Activated CD8-positive, alpha-beta memory T cell treated with anti-CD3 and anti-CD28 coated beads for 24 hours (primary cell): ENCODE measurements at places on chromosomes 6 and 20.

- no peak for DNase-seq
Measured at GRCh38 chr20:54028276-54029011, 42.0 kb downstream of the BCAS1 start.

DNA sequence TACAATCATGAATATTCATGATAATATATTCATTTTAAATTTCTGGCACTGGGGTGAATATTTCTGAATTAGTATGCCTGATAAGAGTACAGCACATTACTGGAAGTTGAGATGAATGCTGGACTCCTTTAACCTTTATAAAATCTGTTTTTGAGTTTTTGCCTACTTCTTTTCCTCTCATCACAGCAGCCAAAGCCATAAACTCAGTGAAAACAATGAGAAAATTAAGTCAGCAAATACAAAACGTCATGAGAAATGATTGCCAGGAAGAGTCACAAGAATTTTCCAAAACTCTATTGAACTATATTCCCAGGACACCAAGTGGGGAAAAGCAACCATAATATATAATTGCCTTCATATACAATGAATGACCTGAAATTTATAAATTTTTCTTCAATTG, 837.6 kb downstream of the TBC1D32 start:
- no peak for DNase-seq

- DNase-seq, result no peak
Measured at GRCh38 chr6:130296854-130297253, 69.0 kb upstream of the TMEM200A start.

GRCh38 chr20:52033313-52033712, 158.3 kb downstream of the ZFP64 start:
- DNase-seq, result no peak

DNA sequence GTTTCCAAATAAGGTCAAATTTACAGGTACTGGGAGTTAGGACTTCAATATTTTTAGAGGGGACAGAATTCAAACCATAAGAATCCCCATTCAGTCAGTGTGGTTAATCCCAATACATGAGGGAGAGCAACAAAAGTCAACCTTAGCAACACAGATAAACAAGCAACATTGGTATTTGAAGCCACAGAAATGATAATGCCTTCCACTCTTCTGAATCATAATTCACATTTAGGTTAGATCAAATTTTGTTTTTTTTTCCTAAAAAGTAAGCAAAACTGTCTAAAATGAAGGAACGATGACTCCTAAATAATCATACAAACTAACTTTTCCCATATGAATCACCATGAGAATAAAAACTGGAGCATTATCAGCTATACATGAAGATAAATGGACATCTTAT, 246.0 kb upstream of the TENT5A start:
- DNase-seq, result no peak

DNA sequence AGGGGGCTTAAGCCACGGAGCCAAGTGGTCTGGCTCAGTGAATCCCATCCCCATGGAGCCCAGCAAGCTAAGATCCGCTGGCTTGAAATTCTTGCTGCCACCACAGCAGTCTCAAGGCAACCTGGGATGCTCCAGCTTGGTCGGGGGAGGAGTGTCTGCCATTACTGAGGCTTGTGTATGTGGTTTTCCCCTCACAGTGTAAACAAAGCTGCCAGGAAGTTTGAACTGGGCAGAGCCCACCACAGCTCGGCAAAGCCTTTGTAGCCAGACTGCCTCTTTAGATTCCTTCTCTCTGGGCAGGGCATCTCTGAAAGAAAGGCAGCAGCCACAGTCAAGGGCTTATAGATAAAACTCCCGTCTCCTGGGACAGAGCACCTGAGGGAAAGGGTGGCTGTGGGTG, 25.5 kb upstream of the IL20RA start:
- DNase-seq, result no peak

DNA sequence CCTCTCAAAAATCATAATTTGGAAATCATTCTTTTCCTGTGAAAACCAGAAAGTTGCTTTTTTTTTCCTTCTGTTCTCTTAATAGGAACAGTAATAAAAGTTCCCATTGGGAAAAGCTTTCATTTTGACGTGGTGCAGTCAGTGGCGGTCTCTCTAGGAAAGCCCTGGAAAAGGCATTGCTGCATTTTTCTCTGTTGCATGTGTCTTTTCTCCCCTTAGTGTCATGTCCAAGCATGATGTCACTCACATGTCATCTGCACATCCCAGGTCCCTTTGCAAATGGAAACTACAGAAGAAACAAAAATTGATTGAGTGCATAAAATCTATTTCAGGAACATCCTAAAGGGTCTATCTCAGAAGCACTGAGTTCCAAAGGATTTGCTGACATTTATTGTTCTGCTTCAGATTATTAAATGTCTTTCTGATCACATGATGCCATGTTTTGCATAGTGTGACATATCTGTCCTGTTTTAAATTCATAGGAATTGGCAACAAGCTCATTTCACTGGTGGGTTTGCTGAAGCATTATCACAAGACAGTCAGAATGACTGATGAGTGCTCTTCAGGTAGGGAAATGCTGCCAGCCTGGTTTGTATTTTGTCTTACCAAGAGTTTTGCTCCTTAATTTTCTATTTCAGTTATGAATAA, 208.7 kb downstream of the SOX4 start:
- DNase-seq, result no peak

DNA sequence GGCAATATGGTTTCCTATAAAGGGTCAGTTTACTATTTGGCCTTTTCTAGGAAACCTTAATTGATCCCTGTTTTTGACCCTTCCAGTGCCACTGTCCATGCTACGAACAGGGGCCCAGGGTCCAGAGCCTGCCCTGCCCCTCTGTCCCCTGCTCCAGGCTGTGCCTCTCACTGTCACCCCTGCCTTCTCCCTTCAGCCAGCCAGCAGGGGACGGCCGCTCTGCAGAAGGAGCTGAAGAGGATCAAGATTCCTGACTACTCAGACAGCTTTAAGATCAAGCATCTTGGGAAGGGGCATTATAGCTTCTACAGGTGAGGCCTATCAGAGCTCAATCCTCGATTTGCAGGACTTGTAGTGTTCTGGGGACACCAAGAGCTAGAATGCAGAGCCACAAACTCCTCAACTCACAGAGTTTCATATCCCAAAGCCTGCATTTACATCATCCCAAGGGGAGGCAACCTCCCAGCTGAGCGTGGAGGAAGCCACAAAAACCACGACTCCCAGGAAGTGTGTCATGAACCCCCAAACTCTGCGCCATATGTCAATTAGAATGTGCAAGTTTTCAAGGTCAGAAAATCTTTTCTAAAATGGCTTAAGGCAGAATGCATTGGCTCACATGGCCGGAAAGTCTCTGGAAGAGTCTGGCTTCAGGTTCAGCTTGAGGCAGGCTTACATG, 3.6 kb downstream of the BPI start:
- no peak for DNase-seq

DNA sequence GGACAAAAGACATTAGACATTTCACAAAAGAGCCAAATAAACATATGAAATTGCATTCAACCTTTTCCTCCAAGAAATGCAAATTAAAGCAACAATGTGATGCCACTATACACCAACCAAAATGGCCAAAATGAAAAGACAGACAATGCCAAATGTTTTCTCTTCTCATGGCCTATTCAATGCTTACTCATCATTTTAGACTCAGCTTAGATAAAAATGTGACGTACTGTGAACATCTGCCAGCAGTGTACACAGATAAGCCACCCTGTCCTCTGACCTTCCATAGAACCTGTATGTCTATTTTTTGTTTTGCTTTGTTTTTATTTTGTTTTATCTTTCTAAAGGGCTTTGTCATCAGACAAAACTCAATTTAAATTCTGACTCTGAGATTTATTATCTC, 385.2 kb downstream of the FRK start:
- no peak for DNase-seq

DNA sequence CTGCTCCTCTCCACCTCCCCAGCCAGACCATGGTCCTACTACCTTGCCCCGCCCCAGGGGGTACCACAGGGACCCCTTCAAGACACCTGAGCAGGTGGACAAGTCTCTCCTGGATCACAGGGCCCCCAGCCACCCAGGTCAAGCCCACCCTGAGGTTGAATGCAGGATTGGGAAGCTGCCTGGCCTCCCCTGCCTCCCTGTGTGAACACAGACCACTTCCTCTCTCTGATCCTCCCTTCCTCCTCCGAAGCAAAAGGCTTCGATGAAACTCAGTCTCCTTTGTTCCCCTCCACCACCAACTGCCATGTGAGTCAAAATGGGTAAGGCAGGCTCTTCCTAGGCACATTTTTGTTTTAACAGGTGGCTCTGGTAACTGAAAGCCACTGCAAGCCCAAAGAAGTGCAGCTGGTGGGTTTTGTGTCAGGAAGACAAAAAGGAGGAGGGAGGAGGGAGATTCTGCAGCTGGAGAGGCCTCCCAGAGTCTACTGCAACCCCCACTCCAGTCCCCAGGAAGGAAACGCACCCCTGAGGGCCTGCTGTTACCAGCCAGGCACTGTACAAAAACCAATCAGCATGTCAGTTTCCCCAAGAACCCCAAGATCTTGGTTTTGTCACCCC, 5.4 kb downstream of the ADA start:
- peak; percentile 67 for DNase-seq

- DNase-seq, result no peak
Measured at GRCh38 chr6:33191383-33192104, 723 bp downstream of the COL11A2 start.

DNA sequence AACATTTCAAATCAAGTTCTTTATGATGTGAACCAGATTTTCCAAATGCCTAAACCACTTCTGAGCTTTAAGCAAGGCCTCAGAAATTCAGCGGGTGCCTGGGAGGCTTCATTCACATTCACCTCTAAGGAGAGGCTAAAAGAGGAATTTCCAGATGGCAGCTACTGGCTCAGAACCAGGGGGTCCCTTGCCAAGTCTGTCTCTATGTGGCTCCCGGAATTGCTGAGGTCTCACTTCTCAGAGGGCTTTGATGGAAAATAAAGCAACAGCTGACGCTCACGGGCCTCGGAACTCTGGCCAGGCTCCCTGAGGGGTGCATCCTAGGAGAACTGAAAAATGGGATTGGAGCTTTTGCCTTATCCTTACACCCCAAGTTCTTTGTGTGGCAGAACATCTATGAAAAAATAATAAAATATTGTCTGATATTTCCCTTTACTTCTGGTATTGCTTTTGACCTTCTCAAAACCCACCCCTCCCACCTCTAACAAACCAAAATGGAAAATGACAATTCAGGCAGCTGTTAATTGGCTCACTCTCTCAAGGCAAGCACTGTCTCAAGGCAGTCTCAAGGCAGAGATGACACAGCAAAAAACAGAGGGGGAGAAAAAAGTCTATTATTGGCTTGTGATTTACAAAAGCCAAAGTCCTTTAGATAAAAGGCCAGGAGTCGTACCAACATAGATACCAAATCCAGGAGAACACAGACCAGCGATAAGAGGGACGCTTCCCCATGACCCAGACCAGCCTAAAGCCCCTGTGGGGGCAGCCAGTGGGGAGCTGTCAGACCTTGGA, 21.8 kb upstream of the LRRN4 start:
- DNase-seq, result no peak

- no peak for DNase-seq
Measured at GRCh38 chr6:152941746-152942145, 41.1 kb downstream of the FBXO5 start.

- no peak for DNase-seq
Measured at GRCh38 chr20:34200023-34200422, 41.2 kb upstream of the ASIP start.

DNA sequence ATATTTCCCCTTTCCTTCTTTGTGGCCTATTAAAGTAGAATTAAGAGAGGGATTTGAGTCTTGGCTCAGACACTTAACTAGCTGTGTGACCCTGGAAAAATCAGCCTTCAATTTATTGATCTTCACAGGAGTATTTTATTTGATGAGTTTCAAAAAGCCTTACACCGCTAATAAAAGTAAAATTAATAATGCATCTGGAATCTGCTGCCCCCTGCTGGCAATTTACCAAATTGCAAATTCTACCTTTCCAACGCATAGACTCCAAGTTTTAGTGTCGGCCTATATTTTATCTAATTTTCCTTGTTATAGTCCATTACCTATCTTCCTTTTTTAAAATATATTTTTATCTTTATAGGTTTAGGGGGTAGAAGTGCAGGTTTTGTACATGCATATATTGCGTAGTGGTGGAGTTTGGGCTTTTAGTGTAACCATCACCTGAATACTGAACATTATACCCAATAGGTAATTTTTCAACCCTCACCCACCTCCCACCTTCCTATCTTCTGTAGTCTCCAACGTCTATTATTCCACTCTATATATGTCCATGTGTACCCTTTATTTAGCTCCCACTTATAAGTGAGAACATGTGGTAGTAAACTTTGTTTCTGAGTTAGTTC, 46.3 kb downstream of the GOPC start:
- peak; percentile 84 for DNase-seq

- no peak for DNase-seq
Measured at GRCh38 chr6:157312757-157313156, 10.6 kb downstream of the TMEM242 start.

DNA sequence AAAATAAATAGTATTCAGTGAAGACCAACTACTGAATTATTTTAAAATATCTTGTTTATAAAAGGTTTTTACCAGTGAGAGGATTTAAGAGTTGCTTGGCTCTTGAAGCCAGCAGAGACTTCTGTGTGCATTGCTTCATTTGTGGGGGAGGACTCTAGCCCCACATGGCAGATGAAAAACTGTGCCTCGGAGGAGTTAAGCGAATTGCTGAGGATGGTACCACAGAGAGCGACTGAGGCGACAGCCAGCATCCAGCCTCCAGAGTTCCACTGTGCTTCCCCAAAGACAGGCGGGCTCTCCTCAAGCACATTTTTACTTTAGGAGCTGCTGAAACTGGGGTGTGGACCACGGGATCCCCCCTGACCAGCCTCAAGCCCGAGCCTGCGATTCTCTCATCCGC, 80.7 kb downstream of the THBS2 start:
- DNase-seq, result no peak

- DNase-seq, result peak; percentile 71
Measured at GRCh38 chr6:31836047-31836473, 8.5 kb downstream of the HSPA1B start.

DNA sequence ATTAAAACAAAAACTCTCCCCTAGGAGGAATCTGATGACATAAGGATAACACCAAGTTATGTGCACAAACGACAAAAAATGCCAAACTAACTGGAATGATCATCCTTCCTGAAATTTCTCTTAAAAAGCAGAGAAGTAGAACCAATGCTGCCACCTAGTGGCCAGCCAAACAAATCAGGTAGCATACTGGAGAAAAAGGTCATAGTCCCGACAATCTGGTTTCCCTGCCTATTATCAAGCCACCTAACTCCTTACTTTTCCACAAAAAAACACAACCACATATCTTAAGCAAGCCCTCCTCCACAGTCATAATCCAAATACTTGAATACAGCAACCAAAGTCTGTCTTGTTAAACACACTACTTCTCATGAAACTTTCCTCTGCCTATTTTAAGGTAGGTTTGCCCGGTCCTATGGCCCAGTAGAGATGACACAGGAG, 5.3 kb downstream of the OARD1 start:
- DNase-seq, result peak; percentile 76

- no peak for DNase-seq
Measured at GRCh38 chr6:64034910-64035655, 399.5 kb downstream of the PHF3 start.

DNA sequence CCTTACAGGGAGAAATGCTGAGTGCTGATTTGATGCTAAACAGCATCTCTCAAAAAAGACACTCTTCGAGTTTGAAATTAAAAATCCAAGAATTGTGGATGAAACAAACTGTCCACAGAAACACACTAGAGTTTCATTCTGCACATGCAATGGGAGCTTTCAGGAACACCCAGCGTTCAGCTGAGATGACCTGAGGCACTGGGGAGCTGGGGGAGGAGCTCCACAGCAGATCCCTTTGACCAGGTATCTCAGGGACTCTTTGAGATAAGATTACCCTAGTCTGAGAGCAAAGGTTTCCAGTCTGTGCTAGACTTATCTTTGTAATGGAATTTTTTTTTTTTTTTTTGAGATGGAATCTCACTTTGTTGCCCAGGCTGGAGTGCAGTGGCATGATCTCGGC, 70.8 kb upstream of the AGPAT4 start:
- no peak for DNase-seq
